ENCODE measurements at places on chromosomes 1 and 21. TPM values are rescaled to one million over a fixed set of nuclear protein-coding genes. Genes with fewer than 3 reads are reported as not detected.

F13B gene
- polyA plus RNA-seq = 1.3 TPM

SLC25A34 gene
- polyA plus RNA-seq = 10.4 TPM

UTS2 gene
- polyA plus RNA-seq = 1.9 TPM

ARID1A gene
- polyA plus RNA-seq = 59.7 TPM

RIPK4 gene
- polyA plus RNA-seq = 9.7 TPM

CRB1 gene
- not detected for polyA plus RNA-seq

ERG gene
- 4.4 TPM for polyA plus RNA-seq

TTC24 gene
- not detected for polyA plus RNA-seq

RALGPS2 gene
- polyA plus RNA-seq = 27.1 TPM

PPIAL4G gene
- 0.01 TPM for polyA plus RNA-seq

TCP10L gene
- 0.30 TPM for polyA plus RNA-seq

BEST4 gene
- 7.4 TPM for polyA plus RNA-seq

HSD3B2 gene
- polyA plus RNA-seq = 1.6 TPM

FAM151A gene
- polyA plus RNA-seq = 22.0 TPM

CYP4B1 gene
- 0.89 TPM for polyA plus RNA-seq

TMEM51 gene
- 16.3 TPM for polyA plus RNA-seq

USH2A gene
- not detected for polyA plus RNA-seq

PHGDH gene
- polyA plus RNA-seq = 1.3 TPM

PDC gene
- polyA plus RNA-seq = 0.28 TPM

SYF2 gene
- polyA plus RNA-seq = 72.9 TPM

TXNIP gene
- 85.4 TPM for polyA plus RNA-seq
